ENCODE measurements at places on chromosomes 3 and 15.

- DNase-seq = no peak
Observed at GRCh38 chr3:178195824-178196223, 340.4 kb upstream of the KCNMB2 start.

DNA sequence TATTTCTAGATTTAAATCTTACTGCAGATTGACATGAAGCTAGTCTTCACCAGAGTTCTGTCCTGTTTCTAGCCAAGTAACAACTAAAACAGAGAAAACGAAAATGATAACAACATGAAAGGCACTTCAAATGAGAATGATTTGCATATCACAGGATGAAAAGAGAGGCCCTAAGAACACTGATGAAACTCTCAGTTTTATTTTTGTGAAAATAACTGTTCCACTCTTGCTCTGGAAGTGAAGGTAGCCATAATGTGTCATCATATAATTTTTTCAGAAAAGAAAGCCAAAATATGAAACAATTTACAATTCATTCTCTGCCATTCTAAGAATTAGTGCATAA lies 274.4 kb downstream of the ADAMTSL3 start:
- DNase-seq = no peak

GRCh38 chr3:127637546-127637945 lies 8.6 kb downstream of the PODXL2 start:
- no peak for DNase-seq

GRCh38 chr3:57777774-57778173 lies 21.7 kb downstream of the SLMAP start:
- no peak for DNase-seq

- DNase-seq = no peak
Observed at GRCh38 chr15:61295239-61295638, 66.1 kb upstream of the RORA start.

GRCh38 chr3:194476784-194477183 lies 10.0 kb downstream of the ATP13A3 start:
- DNase-seq = no peak

GRCh38 chr3:123869165-123869564 lies 15.0 kb downstream of the MYLK start:
- no peak for DNase-seq

GRCh38 chr3:122235147-122235546 lies 51.7 kb downstream of the CASR start:
- no peak for DNase-seq

DNA sequence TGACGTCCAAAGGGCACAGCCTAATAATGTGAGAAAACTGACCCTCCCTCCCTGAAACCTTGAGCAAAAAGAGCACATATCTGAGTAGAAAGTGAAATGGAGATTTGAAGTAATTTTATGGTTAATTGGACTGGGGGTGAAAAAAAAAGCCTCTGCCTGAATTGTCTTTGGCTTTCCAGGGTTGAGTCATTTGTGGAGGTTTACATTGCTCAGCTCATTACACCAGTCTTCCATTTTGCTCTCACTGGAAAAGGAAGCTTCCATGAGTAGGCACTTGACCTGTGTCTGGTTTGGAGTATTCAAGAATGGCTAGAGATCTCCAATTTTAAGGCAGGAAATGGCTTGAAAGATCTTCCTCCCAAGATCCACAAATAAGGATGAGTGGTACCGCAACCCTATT lies 273.9 kb downstream of the PDCD6IP start:
- no peak for DNase-seq
